ENCODE measurements at places on chromosomes 7 and 10.

GRCh38 chr10:7512487-7512886 lies 101.7 kb upstream of the SFMBT2 start:
- DNase-seq: no peak

DNA sequence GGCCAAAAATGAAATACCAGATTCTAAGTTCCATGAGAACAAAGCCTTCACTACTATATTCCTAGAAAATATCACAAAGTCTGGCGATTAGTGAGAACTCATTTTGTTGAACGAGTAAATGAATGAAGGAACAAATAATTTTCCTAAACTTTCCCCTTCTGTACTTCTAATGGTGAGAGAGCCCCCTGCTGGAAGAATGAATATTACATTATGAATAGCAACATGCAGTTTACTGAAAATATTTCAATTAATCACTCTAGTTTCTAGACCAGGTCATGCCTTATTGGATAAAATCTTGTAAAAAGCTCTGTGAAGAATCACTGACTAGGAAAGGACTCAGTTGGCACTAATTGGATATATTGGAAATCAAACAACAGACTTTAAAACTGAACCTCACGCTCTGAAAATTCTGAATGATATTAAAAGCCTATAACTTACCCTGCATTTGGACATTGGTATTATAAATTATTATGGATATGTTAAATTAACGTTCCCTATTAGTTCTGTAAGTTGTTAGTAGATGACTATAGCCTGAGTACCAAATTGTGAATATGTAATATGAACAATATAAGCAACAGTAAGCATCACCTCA lies 32.4 kb upstream of the MTPN start:
- DNase-seq: peak; percentile 22

GRCh38 chr10:63588436-63589167 lies 67.4 kb downstream of the REEP3 start:
- no peak for DNase-seq

GRCh38 chr10:79220307-79220706 lies 127.0 kb upstream of the PPIF start:
- peak; percentile 27 for DNase-seq

- peak; percentile 72 for DNase-seq
These were observed 141.6 kb upstream of the TCERG1L start for GRCh38 chr10:131452926-131453720.

- no peak for DNase-seq
These were observed 35.1 kb downstream of the SDK1 start for GRCh38 chr7:3336042-3336665.

Data from nephron progenitor cell (in vitro differentiated cells).